ENCODE measurements at places on chromosomes 13 and 19. TPM values are rescaled to one million over a fixed set of nuclear protein-coding genes. Genes with fewer than 3 reads are reported as not detected.

ZNF460 gene
- 3.2 TPM for polyA plus RNA-seq

DNA sequence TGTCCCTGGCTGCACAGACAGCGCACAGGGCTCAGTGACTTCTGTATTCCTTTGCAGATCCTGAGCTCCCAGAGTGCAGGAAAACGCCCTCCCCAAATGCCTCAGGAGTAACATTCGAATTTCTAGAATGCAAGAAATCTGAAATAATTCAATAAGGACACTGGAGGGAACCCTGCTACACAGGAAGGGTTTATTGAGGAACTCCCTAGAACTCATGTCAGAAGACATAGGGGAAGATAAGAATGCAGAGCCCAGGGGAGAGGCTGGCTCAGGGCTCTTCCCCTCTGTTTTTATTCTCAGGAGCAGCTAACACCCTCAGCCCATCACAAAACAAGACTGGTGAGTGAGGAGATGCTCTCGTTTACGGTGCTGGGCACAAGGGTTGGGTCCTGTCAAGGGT, 6.8 kb downstream of the LILRA1 start:
- DNase-seq: peak; percentile 4

- DNase-seq: peak; percentile 33
Measured at GRCh38 chr19:2385053-2385721, 25.1 kb downstream of the TMPRSS9 start.

DNA sequence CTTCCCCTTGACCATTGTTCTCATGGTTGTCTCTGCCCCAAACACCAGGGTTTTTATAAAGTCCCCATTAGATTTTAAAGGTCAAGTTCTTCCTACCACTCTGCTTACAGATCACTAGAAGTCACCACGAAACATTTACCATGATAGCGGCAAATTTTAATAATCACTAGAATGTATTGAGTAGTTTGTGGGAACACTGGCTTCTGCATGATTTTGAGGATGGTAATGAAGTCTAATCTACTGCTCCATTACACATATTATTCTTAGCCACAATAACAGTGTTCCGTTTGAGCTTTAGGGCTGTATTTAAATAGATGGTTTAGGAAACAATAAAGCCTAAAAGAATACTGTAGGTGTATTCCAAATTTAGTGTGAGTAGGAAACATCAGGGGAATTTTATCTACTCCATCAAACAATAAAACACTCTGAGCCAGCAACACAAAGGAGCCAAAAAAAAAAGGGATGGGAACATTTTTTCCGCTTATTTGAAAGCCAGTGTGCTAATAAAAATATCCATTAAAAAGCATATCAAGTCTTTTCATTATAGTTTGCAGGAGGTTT, 49.7 kb downstream of the KLF12 start:
- DNase-seq: peak; percentile 74

DNA sequence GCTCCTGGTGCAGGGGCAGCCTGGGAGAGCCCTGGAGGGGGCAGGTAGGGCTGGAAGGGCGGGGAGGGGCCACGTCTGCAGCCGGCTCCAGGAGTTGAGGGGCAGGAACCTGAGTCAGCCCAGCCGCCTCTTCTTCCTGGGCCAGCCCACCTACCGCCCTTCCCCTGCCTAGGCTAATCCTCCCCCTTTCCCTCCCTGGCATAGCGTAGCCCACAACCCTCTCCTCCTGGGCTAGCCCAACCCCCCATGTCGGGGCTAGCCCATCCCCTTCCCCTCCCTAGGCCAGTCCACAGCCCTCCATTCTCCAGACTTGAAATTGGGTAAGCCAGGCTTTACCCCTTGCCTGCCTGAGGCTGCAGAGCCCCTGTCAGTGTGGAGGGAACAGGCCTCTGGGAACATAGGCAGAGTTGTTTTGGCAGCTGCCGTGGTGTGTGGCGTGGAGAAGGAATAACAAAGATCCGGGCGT, 20.6 kb upstream of the WDR18 start:
- no peak for DNase-seq

DNA sequence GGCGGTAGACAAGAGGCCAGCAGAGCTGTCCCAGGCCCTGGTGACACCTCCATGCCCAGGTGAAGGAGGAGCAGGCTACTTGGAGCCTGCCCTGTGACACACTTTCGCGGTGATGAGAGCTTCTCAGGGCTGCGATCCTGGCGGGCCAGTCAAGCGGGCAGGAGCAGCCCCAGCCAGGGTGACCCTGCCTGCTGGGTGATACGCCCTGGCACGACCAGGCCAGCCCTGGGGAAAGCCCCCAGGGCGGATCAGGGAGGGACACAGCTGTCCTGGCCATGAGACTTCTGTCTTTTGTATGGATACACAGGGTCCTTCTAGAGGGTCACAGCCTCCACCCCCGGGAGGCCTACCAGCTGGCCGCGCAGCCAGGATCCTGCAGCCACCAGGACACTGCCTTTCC, 13.1 kb downstream of the DNM2 start:
- no peak for DNase-seq

All from muscle of leg (tissue), 16 donors.